Bone marrow (tissue), 2 donors: ENCODE measurements at places on chromosomes 13 and 19.

DNA sequence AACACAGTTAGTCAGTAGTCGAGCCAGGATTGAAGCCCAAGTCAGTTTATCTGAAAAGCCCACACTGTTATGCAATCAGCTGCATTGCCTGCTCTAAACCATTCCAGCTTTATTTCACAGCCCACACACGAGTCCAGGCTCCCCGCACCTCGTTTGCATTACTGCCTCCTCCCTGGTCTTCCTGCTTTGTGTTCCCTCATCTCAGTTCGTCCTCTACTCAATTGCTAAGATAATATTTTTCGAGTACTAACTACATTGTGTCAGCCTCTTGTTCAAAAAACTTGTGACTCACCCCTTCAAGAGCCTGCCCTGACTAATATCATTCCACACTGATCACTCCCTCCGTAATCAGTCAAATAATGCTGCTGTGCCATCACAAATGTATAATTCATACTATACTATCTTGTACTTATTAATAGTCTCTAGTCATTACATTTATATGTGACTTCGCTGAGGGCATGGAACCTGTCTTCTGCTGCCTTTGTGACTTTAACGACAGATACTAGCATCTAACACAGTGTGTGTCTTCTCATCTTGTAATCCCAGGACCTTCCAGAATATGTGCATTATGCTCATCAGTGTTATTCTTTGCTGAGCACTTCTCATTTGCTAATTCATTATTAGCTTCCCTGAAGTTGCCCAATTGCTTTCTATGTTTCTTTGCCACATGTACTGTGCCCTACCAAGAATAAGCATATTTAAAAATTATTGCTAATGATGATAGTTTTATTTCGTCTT, 26.2 kb upstream of the WDFY2 start:
- DNase-seq, result peak; percentile 23

DNA sequence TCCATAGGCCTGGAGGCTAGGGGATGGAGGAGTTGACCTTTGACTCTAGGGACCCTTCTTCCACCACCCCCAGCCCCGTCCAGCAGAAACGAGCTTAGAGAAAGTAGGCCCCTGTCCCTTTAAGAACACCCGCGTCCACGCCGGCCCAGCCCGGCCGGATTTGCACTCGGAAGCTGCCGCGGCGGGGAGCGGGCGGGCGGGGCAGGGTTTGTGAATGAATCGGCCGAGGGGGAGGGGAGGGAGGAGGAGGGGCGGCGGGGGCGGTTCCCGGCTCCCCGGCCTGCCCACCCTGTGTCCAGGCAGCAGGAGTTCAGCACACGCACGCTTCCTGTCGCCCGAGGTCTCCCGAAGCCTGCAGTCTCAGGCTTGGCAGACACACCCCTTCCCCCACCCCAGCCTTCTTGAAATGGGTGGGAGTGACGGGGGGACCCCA, 1.5 kb downstream of the UNC13A start:
- no peak for DNase-seq

- no peak for DNase-seq
Measured at GRCh38 chr13:39100996-39101738, 62.9 kb downstream of the NHLRC3 start.

DNA sequence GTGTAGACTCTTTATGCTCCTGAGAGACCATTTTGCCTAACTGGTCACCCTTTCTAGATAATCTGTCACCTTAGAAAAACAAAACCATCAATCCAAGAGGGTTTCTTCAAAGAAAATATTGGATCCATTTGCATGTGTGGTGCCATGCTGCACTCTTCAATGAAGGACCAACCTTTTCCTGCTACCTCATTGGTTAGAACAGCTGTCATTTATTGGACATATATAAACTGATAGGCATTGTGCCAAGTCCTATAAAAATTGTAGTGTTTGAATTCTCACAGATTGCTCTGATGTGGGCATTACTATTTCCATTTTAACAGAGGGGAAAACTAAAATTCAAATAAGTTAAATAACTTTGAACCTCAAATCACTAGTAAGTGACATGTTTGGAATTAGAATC, 333.2 kb downstream of the MYO16 start:
- DNase-seq, result no peak

GRCh38 chr13:75402787-75403186, 79.2 kb downstream of the TBC1D4 start:
- DNase-seq, result no peak

- DNase-seq, result no peak
Measured at GRCh38 chr19:2054763-2055162, 3.7 kb upstream of the MKNK2 start.

- no peak for DNase-seq
Measured at GRCh38 chr13:105035092-105035491, 1500.4 kb downstream of the EFNB2 start.

DNA sequence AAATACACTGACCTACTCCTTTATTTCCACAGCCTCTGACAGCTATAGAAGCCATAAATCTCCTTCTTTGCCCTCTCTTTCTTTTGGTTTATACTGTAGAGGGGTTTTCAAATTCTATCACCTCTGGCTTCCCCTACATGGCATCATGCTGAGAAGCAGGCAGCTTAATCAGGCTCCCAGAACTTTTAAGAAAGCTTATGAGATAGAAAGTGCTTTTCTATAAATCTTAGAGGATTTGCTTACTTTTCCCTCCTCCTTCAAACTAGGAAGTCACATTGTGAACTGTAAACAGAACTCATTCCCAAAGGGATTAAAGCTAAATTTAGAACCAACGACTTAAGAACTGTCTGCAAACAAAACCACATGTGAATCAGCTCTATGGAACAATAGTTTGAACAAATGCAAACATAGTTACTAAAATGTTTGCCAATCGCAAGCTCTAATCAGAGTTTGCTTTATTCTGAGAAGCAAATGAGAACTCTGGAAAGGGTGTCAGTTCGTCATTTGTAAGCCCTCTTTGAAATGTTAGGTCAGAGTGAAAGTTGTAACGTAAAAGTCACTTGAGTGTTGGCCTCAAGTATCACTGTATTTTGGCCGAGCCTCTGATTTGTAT, 344.1 kb downstream of the RFC3 start:
- DNase-seq, result no peak

DNA sequence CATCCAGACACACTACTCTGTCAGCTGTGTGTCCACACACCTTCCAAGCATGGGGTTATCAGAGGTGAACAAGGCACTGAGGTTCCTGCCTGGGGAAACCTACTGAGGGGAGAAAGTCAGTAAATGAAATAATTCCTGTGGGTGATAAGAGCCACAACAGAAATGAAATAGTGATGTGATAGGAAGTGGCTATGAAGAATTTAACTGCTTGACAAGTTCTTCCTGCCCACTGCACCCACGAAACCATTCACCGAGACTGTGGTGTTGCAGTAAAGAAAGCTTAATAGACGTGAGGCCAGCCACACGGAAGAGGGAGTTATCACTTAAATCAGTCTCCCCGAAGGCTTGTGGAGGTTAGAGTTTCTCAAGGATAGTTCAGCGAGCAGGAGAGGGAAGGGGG, 353.1 kb downstream of the UQCRFS1 start:
- no peak for DNase-seq

- DNase-seq, result no peak
Measured at GRCh38 chr19:44642377-44642776, 1.3 kb upstream of the PVR start.

DNA sequence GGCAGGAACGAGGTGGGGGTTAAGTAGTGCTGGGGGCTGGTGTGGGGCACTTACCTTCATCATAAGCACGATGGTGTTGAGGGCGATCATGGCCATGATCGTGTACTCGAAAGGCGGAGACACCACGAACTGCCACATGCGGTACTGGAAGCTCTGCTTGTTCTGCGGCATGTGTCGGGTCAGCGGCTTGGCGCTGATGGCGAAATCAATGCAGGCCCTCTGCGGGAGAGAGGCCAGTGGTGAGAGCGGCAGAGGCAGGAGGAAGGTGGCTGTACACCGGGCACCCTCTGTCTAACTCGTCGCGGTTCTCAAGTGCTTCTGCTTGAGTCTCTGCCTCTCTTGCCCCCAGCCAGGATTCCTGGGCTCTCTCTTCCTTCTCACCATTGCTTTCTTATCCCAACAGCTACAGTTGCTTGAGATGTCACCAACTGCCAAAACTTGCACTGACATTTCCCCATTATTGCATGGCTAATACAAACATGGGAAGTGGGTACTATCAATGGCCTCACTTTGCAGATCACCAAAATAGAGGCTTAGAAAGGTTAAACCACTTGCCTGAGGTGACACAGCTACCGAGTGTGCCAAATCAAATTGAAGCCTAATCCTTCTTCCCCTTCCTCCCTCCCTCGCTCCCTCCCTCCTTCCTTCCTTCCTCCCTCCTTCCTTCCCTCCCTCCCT, 105.0 kb downstream of the IER2 start:
- no peak for DNase-seq

DNA sequence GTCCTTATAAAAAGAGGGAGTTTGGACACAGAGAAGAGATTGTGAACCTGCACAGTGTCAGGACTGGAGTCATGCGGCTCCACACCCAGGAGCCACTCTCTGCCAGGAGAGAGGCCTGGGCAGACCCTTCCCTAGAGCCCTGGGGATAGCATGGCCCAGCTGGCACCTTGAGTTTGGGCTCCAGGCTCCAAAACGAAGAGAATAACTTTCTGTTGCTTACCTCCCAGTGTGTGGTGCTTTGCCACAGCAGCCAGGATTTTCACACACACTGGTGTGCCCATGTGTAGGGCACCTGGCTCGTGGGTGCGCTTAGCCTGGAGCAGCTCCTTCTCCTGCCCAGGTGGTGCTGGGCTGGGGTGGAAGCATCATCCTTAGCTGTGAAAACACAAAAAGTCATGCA, 344.3 kb downstream of the TEX29 start:
- DNase-seq, result no peak

- no peak for DNase-seq
Measured at GRCh38 chr19:12611361-12611699, 610 bp downstream of the ZNF791 start.

DNA sequence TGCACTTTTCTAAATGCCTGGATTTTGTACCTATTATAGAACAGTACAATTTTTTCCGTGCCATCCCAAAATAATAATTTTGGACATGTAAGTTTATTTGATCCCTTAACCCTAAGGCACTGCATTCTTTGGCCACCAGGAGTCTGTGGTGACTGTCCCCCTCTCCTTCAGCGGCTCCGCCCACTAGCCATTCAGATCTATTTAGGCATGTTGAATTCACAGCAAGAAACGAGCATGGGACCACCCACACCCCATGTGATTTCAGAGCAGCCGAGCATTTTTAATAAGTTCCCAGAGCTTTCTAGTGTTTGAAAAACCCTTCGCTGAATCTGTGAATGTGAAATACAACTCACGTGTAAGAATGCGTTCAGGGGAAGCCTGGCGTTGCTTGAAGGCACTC, 567.5 kb downstream of the MYO16 start:
- DNase-seq, result no peak

- DNase-seq, result no peak
Measured at GRCh38 chr13:37701306-37701705, 102.7 kb upstream of the POSTN start.

DNA sequence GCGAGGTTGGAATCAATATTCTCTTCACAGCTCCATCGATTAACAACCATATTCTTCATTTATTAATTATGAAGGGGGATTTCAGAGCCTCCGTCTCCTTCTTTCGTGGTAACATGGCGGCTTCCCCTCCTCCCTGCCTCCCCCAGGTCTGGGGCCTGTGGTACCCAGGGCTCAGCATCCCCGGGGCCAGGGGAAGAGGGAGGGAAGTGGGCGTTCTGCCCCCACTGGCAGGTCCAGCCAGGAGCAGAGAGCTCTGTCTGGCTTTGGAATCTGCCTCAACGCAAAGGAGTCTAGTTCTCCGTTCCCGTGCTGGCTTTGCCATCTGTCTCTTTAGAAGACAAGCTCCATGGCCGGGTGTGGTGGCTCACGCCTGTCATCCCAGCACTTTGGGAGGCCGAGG, 37.8 kb upstream of the ONECUT3 start:
- DNase-seq, result no peak

DNA sequence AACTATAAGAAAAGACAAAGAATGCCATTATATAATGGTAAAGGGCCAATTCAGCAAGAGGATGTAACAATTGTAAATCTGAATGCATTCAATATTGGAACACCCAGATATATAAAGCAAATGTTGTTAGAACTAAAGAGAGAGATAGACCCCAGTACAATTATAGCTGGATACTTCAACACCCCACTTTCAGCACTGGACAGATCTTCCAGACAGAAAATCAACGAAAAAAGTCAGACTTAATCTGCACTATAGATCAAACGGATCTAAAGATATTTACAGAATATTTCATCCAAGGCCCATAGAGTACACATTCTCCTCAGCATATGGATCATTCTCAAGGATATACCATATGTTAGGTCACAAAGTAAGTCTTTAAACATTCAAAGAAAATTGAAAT, 194.6 kb upstream of the DACH1 start:
- no peak for DNase-seq

DNA sequence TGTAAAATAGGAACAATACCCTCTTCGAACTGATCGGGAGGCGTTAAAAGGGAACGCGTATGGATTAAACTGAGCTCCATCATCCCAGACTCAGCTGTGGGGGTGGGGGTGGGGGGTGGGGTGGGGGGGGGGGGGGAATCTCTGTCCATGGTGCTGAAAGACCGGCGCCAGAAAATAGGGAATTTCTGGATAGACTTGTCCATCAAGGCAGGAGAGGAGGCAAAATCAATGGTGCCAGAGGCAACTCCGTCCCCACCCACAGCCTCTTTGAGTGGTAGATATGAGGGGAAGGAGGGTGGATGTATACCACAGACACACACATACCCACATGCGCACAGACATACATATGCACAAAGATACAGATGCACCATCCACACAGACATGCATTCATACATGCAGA, 37.4 kb downstream of the ZNF787 start:
- no peak for DNase-seq

- DNase-seq, result no peak
Measured at GRCh38 chr19:40442328-40443130, 1.6 kb downstream of the SERTAD3 start.

DNA sequence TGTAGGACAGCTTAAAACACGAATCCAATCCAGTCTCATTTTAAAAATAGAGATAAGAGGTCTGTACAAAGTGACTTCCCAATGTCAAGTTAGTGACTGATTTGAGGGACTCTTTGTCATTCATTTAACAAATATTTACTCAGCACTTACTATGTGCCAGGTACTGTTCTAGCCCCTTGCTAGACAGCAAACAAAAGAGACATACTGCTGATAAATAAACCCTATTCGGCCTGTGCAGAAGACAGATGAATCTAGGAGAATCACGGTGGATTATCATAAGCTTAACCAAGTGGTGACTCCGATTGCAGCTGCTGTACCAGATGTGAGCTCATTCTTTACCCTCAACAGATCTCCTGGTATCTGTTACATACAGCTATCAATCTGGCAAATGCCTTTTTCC, 6.4 kb upstream of the ELF1 start:
- DNase-seq, result no peak

- DNase-seq, result no peak
Measured at GRCh38 chr19:40383668-40384248, 6.2 kb downstream of the HIPK4 start.
